ENCODE measurements at places on chromosomes 7 and 10.

DNA sequence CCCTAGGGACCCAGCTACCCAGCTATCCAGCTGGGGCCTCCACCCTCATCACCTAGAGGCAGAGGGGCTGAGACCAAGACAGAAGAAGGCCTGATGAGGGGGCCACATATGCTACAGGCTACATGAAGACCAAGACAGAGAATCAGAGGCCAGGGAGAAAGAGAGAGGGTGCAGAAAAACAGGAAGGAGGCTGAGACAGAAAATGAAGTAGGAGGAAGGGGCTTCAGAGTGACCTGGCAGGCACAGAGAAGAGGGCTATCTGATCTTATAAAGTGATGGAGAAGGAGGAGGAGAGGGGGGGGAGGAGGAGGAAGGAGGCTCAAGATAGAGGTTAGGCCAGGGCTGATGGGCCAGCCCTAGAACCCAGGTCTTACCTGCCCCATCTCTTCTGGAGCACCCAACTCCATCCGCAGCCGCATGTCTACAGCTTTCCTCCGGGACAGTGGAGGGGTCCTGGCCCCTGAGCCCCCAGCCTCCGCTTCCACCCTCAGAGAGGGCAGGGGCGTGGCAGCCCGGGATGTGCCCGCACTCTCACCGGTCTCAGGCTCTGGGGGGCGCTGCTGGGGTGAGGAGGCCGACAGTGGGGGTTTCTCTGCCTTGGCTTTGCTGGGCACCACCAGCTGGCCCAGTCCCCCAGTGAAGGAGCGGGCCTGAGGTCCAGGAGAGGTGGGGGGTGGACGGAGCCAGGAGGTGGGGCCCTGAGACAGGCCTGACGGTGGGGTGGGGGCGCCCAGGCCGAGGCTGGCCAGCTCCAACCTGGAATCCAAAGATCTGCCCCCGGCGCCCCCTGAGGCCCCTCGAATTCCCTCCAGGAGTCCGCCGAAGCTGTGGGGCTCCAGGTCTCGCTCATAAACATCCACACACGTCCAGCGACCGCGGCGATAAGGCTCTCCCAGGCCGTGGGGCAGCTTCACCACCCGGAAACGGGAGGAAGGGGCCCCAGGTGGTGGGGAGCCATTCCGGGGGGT is 1.8 kb downstream of the TSC22D4 start:
- DNase-seq, result peak; percentile 43

DNA sequence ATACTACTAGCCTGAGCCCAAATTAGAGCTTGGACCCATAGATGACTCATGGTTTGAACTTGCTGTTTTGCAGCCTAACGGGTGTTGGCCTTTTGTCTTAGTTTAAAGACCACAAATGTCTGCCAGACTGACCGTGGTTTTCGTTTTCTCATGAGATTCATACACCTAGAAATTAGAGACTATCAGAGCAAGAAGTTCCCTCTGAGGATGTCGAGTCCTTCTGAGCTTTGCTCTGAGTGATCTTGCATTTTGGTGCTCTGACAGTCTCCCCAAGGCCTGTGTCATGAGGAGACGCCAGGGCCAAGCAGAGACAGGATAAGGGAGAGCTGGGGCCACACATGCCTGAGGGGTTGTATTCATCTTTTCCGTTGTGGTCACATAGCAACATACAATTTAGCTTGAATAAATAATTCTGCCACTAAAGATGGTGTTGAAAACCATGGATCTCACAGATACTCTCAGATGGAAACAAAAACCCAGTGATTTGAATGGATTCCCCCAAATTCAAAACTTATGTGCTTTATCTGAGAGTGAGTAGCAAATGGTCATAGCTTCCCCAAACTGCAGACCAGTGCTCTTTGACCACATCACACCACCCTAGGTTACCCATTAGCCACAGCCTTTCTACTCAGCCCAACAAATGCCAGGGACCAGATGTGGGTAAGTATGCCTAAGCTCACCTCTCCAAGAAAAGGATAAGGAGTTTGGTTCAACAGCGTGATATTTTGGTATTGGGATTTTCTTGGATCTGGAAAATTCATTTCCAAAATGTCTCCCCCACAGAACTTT is 762.0 kb upstream of the IGFBP3 start:
- DNase-seq, result no peak

DNA sequence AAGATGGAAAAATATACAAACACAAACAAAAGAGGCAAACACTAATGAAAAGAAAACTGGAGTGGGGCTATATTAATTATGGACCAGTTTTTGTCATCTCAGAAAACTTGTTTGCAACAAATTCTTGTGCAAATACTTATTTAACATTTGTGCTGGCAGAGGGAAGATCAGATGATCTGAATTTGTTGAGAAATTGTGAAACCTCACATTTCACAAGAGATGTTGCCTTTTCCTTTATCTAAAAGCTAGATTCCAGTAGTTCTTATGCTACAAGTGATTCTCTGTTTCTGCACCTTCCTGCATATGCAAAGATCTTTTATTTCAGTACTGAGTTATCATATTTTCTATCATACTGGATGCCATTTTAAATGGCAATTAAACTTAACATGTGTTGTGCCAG is 320.7 kb downstream of the SUGCT start:
- DNase-seq, result no peak

GRCh38 chr7:132767378-132767777 is 191.1 kb upstream of the PLXNA4 start:
- no peak for DNase-seq

DNA sequence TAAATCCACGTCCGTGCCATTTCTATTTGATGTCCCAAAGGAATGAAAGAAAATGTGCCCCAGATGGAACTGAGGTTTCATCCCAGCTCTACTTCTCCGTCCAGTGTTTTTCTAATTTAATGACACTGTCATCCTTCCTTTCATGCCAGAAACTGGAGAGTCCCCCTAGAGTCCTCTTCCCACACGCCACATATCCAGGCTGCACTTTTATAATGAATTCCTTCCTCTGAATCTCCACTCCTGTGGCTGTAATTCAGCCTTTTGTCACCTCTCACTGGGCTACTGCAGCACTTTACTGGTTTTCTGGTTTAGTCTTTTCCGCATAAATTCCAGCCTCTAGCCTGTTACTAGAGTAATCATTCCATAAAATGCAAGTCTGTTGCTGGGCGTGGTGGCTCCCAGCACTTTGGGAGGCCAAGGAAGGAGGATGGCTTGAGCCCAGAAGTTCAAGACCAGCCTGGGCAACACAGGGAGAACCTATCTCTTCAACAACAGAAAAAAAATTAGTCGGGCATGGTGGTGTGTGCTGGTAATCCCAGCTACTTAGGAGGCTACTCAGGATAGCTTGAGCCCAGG is 142.6 kb upstream of the RHEB start:
- no peak for DNase-seq

DNA sequence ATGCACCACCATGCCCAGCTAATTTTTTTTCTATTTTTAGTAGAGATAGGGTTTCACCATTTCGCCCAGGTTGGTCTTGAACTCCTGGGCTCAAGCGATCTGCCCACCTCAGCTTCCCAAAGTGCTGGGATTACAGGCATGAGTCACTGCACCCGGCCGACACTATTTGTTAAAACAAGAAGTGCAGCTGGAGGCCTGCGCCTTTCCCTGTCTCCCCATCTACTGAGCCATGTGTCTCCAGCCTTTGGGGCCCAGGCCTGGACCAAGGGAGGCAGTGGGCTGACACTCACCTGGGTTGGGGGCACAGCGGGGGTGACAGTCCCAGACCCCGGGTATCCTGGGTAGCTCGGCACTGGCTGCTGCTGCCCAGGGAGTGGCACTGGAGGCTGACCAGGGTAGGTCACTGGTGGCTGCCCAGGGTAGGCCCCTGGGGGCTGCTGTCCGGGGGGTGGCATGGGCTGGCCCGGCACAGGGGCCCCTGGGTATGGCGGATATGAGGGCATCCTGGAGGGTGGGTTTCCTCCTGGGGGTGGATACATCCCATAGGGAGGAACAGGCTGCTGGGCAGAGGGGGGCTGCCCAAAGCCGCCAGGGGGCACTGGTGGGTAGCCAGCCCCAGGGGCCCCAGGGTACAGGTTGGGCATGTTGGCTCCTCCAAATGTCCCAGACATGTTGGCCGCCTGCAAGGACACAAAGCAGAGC is 36.3 kb downstream of the PLAC9 start:
- peak; percentile 35 for DNase-seq

DNA sequence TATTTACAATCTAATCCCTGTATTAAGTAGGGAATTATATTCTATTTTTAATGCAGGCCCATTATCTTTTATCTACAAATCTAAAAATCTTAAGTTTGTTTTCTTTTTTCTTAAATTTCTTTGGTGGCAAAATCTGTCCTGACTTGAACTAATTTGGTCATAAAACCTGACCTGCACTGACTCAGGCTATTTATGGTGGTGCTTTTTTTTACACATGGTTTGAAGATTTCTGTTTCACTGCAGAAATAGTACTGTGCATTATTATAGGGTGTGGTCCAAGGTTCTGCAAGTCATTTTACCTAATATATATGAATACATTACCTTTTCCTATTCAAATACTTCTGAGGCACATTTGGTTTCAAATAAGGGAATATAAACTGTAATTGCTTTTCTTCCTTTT is 137.0 kb downstream of the CD36 start:
- DNase-seq, result no peak

GRCh38 chr10:61951144-61951483 is 49.6 kb downstream of the ARID5B start:
- no peak for DNase-seq

DNA sequence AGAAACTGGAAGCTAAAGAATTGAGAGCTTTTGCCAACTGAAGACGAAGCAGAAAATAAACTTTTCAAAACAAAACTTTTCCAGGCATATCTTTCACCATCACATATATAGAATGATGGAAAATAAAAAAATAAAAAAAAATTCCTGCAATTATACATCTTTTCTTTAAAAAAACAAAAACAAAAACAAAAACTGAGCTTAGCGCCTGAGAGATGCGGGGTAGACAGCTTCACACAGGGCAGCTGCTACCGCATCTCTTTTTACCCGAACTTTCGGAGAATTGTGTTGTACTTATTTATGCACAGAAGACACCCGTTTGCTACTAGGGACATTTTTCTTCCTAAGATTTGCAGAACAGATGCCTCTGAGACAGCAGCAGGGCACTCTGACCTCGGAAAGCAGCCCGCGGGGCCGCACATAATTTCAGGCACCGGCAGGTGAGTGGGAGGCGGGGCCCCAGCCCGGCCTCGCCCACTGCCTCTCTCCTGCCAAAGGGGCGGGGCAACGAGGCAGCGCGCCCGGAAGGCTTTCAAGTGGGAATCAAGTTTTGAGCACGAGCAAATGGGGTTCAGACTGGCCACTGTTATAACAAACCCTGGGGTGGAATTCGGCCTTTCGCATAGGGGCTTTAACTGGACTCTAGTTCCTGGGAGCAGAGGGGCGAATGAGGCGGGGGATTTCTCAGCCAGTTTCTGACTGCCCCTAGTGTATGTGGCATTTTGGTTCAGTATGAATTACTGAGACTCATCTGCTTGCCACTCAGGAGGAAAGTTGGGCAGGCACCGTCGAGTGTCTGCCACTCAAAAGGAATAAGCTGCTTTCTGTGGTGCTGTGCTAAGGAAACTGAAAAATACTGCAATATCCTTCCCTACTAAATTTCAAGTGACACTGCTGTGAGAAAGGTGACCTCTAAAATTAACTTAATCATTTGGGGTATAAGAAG is 18.5 kb upstream of the FAM133B start:
- no peak for DNase-seq

DNA sequence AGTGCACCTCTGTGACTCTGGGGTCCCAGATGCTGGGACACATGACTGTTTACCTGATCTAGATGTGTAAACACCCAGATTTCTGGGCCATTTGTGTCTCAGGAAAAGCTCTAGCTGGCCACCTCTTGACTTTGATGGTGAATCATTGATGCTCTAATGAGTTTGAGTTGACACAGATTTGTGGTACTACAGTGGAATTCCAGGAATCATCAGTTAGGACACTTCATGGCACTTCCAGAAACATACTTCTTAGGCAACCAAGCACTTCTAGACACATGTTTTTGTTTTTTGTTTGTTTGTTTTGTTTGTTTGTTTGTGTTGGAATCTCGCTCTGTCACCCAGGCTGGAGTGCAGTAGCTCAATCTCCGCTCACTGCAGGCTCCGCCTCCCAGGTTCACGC is 302.2 kb upstream of the ZMIZ1 start:
- DNase-seq, result no peak

DNA sequence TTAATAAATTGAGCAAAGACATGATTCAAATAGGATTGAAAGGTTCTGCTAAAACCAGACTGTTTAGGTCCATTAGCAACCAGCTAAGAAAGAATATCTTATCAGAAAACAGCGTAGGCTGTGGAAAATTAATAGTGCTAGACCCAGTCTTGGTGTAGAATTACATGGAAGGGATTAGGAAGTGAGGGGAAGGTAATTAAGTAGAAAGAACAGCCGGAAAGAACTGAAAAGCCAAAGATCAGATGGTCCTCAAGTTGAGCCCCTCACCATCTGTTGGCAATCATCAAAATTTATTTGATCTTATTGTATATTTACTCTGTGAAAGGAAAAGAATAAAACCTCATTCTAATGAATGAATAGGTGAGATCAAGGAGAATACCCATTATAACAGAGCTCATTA is 50.1 kb downstream of the COL1A2 start:
- no peak for DNase-seq

- no peak for DNase-seq
Measured at GRCh38 chr7:191105-191980, 1.0 kb upstream of the FAM20C start.

DNA sequence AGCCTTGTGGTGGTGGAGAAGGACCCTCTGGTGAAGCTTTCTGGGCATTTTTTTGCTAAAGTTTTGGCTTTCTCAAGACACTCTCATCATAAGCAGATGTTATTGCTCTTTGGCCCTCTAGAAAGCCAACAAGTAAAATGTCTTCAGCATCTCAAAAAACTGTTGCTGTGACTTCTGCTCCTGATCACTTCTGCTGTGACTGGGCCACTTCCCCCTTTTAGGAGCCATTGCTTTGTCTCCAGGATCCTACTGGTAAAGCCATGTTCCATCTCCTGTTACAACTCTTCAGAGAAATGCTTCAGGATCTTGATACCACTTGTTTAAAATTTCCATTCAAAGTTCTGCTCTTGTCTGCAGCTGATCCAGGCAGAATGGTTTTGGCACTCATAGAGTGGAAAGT is 10.9 kb downstream of the PARP12 start:
- no peak for DNase-seq

DNA sequence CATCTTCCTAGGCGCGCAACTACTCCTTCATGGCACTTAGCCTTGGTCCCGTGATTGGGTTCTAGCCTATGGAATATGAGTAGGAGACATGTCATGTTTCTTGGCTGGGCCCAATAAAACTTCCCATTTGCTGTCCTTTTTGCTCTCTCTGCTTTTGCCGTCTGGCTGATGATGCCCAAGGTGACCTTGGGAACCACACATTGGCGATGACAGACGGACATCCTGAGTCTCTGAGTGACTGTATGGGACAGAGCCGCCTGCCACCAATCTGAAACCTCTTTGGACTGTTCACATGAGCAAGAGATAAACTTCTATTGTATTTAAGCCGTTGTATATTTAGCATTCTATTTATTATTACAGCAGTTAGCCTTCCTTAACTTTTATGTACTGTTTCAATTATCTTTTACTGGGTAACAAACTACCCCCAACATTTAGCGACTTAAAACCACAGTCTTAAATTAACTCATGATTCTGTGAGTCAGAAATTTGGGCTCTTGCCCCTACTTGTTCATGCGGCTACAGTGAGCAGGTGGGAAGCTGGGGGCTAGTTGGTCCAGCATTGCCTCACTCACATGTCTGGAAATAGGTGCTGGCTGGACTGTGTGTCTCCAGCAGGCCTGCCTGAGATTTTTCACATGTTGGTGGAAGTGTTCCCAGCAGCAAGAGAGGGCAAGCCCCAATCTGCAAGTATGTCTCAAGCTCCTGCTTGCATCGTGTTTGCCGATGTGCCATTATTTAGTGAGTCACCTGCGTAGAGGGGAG is 71.7 kb downstream of the NOD1 start:
- DNase-seq, result no peak

All from CD4-positive, alpha-beta T cell treated with Interleukin-10 for 1 hour (primary cell).